ENCODE measurements at places on chromosomes 7 and 10.

- DNase-seq: peak; percentile 20
Observed at GRCh38 chr10:78578929-78579328, 489.8 kb upstream of the ZMIZ1 start.

- DNase-seq: no peak
Observed at GRCh38 chr10:94631077-94631875, 52.3 kb upstream of the CYP2C18 start.

DNA sequence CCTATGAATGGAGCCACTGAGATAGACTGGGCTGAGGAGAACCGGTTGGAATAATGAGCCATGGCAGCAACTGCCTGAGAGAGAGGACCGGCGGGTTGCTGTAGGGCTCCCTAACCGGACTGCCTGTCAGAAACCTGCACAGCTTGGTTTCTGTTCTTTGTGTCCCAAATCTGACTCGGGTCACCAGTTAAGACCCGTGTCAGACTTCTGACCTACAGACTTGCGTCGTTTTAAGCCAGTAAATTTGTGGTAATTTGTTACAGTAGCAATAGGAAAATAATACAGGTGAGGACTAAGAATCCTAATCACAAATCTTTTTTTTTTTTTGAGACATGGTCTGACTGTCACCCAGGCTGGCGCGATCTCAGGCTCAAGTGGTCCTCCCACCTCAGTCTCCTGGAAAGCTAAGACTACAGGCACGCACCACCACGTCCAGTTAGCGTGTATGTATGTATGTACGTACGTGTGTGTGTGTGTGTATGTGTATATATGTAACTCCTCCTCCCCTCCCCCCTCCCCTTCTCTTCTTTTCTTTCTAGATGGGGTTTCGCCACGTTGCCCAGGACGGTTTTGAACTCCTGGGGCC, 672 bp upstream of the DDX56 start:
- DNase-seq: no peak

DNA sequence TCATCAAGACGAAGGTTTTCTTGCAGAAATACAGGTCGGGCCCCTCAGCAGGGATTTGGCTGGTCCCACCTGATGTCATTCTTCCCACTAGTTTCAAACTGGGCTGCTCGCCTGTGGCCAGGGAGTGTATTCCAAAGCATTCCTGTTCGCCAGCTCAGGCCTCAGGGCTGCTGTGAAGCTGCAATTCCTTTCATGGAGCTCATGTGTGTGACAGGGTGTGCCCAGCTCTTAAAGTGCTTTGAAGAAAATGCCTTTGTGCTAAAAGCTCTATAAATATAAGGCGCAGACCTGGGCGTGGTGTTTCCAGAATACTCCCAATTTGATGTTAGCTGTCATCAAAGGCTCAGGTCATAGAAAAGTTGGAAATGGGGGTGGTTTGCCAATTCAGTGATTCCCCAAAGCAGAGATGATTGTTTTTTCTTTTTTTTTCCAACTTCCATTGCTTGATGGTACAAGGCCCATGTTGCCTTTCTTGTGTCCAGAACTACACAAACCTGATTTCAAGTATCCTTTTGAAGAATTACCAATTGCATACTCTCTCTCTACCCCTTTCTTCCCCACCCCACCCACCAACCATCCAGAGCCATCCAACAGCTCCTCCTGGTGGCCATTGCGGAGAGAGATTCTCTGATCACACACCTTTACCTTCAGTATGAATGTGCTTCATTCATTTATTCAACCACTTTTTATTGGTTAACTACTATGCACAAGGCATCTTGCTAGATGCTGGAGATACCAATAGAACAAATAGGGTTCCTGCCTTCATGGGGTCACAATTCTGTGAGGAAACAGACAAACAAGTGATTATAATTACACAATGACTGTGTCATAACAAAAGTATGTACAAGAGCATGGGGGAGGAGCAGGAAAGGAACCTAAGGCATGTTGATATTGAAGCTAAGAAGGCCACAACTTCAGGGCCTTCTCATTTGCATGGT, 297.3 kb upstream of the LYZL1 start:
- peak; percentile 90 for DNase-seq

- no peak for DNase-seq
Observed at GRCh38 chr10:78432583-78432982, 398.9 kb downstream of the RPS24 start.

GRCh38 chr10:4663162-4663992, 162.6 kb upstream of the AKR1E2 start:
- peak; percentile 99 for DNase-seq

DNA sequence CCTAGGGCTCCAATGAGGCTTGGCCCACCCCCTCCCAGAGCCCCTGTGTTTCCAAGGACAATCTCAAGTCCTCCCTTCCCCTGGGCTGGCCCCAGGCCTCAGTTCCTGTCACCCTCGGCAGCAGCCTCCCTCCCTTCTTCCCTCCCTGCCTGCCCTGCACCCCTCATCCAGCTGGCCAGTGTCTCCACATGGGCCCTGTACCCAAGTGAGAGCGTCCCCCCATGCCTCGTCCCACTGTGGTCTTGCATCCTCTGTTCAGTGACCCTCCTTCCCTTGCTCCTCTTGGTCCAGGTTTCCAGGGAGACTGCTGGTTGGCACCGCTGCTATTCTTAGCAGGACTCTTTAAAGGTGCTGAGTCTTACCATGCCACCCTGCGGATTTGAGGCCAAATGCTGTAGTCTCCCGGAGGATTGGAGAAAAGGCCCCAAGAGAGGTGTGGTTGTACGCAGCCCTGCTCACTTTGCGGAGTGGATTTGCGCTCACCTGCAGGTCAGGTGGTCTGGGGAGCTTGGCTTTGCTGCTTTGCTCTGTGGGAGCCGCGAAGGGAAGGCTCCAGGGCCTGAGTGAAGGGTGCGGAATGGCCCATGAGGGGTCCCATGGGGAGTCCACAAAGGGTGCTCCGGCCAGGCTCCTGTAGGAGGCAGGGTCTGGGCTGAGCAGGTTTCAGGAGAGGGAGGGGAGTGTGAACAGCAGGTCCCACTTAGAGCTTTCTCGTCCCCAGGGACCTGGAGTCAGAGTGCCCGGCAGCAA, 519.2 kb downstream of the TCERG1L start:
- no peak for DNase-seq

GRCh38 chr10:116723428-116724281, 18.7 kb downstream of the HSPA12A start:
- no peak for DNase-seq

DNA sequence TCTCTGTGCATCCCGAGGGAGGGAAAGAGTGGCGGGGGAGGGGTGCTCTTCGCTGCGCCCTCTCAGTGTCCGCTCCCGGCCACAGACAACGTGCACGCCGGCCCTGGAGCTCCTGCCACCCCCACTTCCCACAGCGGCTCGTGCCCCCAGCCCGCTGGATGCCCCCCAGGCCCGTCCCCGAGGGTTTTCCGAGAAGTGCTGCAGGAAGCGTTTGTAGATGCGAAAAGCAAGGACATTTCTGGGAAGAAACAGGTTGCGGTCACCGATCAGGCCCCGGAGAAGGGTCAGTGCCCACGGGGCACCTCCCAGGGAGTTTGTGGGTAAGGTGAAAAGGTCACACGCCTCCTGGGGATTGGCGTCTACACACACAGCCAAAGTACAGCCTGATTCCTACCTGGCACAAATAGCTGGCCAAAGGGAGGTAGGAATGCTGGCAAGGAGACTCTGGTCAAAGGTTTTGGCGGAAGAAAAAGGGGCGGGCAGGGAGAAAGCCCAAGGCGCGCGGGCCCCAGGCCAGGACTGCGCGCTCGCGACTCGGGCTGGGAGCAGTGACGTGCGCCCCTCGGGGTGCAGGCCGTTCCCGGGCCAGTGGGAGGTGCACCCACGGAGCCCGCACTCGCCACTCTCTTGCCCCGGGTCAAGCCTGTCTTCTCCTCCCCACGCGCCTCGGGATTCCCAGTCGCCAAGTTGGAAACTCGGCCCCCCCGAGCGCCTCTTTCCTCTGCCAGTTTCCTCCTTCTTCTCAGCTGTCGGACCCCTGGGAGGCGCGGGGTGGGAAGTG, 1.5 kb upstream of the NRP1 start:
- peak; percentile 48 for DNase-seq

- DNase-seq: peak; percentile 96
Observed at GRCh38 chr7:129831424-129832058, 121.2 kb downstream of the UBE2H start.

DNA sequence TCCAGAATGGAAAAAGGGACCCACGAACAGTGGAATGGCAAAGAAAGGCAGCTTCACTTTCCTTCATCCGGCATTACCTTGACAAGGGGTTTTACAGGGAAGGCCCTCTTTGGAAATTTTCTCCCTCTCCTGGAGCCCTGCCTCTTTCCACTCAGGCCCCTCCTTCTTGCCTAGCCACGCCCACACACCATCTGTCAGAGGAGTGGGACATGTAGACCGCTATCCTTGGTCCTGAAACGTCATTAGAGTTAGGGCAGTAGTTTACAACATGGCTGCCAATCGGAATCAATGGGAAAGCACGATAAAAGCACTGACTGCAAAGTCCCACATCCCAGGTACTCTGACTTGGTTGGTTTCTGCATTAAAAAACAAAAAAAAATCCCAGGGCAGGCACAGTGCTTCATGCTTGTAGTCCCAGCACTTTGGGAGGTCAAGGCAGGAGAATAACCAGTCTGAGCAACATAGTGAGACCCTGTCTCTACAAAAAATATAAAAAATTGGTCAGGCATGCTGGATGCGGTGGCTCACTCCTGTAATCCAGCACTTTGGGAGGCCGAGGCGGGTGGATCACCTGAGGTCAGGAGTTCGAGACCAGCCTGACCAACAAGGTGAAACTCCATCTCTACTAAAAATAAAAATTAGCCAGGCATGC, 96.4 kb downstream of the MARCHF5 start:
- peak; percentile 63 for DNase-seq

DNA sequence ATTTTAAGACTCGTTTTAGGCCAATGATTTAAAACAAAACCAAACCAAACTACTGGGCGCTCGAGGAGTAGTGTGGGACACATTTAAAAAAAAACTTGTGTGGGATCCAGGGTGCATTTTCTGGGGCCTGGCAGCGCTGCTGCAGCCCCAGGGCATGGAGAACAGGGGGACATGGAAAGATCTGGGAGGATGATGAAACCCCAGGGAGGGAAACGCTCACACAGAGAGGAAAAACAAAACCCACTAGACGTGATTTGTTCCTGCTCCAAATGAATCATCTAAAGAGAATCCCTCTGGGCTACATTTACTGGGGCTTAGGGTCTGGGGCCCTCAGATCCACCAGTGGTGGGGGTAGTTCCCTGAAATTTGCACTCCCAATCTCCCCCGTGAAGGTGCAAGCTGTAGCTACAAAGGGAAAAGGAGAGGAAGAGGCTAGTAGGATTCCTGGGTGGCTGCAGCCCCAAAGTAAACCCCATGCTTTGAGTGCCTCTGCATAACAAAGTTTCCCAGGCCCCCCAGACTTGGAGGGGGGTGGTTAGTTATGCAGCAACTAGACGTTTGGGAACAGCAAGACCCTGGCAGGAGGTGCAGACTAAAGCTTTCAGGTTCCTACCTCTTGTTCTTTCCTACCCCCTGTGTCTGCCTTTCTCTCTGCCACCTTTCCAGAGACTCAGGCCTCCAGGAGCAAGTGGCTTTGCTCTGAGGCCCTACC, 14.5 kb upstream of the HOXA13 start:
- no peak for DNase-seq

DNA sequence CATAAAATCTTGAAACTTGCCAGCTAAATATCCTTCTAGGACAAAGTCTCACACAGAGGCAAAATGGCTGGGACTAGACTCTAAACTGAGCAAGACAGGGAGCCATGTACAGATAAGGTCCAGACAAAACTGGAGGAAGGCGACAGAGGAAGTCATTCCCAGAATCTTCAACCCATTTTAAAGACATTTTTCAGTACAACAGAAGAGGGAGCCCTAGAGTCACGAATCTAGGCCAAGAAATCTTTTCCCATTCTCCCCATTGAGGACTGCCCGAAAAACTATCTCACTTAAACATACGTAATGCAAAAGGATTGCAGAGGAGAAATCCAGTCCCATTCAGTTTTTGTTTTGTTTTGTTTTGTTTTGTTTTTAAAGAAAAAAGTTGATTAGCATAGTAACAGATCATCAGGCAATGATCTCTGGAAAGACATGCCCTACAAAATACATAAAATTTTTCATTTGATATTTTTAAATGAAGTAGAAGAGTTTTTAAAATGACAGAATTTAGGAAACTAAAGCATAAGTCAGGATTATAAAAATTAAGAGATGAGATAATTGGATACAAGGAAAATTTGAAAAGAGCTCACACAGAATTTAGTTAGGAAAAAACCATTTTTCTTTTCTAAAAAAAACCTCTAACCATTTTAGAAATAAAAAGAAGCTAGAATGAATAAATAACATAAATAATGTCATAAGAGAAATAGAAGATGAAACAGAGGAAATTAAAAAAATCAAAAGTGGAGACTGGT, 16.9 kb upstream of the PRF1 start:
- peak; percentile 61 for DNase-seq

- peak; percentile 51 for DNase-seq
Observed at GRCh38 chr10:69065406-69066361, 22.2 kb upstream of the SRGN start.

- DNase-seq: no peak
Observed at GRCh38 chr10:52874581-52874980, 102.0 kb upstream of the MBL2 start.

DNA sequence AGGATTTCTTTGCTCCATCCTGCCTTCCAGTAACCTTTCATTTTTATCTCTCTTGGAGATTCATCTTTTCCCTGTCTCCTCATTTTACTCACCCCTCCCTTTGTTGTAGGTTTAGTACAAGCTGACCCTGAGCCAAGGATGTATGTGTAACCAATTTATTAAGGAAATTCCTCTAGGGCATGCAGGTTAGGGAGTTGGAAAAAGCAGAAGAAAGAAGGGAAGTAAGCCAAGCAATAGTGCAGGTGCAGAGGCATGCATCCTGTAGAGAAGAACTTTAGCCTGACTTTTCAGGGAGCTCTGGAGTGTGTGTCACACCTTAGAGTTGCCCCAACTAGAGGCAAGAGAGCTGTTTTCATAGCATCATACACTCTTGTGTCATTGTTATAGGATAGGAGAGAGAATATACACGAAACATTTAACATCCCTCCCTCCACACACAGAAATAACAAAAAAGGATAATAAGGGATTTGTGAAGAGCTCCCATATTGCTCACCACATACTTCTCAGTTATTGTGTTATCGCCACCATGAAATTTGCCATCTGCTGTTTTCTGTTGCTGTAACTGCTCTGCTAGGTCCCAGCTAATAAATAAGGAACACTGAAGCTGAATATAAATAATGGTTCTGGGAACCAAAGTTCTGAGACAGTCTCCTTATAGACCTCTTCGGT, 21.8 kb upstream of the SEMA3C start:
- peak; percentile 23 for DNase-seq

DNA sequence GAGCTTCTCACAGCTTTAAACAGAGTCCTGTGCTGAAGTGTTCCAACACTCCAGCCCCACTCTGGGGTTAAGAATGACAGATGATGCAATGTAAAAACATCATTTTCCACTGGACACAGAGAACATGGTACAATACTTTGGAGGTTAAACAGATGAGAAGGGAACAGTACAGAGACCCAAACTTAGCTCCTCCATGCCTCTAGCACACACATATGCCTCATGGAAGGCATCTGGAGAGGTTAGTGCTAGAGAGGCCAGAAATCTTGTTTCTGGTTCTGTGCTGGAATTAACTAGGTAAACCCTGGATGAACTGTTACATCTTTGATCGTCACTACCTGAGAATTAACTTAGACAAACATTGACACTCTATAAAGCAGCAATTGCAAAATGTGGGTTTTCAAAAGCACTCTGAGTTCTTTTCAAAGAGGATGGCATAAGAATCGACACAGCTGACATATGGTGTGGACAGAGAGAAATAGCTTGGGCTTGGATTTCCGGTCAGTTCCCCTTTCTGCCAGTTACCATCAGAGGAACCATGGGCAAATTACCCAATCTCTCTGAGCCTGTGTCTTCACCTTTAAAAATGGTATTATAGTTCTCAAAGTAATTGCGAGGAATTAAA, 81.9 kb downstream of the KCNMA1 start:
- peak; percentile 63 for DNase-seq

- no peak for DNase-seq
Observed at GRCh38 chr10:125103924-125104323, 56.4 kb downstream of the CTBP2 start.

All from fibroblast of skin of back (primary cell).